ENCODE measurements at places on chromosomes 6 and 20.

DNA sequence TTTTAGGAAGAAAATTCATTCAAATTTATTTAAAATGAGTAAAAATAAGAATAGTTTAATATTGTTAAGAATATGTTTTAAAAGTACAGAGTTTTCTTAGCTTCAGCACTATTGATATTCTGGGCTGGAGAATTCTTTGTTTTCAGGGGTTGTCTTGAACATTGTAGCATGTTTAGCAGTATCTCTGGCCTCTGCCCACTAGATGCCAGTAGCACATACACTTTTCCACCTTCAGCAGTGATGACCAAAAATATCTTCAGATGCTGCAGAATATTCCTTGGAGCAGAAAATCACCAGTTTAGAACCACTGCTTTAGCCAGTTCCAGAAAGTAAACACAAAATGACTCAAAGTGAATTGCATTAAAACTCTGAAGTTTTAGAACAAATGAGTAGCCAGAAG is 19.4 kb upstream of the SDHAF4 start:
- no peak for DNase-seq

DNA sequence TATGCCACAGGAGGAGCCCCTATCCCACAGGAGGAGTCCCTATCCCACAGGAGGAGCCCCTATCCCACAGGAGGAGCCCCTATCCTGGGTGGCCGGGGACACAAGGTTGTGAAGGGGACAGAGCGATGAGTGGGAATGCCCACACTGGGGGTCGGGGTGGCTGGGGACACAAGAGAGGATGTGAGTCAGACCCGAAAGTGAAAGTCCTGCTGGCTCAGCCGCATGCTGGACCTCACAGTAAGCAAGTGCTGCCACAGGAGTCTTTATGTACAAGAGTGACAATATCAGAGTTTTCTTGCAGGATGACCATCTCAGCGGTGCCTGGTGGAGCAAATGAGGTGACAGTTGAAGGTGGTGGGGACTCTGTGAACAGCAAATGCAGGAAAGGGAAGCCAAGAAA is 93.7 kb downstream of the PSMB1 start:
- no peak for DNase-seq

- DNase-seq: no peak
Observed at GRCh38 chr6:1442929-1443328, 53.6 kb downstream of the FOXF2 start.

DNA sequence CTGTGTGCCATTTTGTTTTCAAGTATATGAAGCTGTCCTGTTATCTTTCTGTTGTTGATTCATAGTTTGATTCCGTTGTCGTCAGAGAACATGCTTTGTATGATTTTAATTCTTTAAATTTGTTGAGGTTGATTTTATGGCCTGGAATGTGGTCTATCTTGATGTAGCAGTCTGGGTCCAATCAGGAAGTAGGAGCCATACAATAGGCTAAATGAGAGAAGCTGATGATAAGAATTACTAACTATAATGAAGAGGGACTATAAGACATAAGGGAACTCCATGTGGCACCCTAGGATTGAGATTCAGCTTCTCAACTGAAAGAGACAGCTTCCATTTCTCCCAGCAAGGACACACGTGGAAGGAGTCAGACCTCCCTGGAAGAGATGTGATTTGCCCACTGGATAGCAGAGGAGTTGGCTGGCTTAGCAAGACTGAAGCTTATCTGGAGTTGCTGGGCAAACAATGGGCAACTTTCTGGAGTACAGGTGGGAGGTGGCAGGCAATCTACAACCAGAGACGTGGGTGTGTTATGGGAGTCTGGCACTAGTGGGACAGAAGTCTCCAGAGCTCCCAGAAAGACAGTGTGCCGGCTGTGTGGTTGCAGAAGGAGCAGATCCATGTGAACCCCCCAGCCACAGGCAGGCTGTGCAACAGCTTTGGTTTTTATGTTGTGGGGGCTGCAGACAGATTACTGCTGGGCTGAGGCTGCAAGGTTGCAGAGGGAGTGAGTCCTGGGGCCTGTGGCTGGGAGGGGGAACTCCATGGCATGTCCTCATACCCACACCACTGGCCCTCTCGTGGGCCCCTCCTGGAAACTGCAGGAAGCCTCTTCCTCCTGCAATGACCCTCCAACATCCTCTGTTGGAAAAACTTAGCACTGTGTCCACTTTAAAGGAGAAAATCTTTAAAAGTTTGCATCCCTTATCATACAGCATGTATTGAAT is 7.1 kb downstream of the ZNF831 start:
- DNase-seq: no peak

DNA sequence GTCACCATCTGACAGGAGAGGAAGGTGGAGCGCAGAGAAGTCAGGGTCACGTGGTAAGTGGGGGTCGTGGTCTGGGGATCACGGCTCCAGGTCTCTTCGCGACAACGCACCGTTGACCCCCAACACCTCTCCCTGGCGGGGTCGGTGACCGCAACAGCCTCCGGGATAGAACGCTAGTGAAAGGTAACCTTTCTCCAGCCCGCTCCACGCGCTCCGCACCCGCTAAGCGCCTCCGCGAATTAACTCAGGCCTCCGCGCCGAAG is 600 bp upstream of the SYNJ2 start:
- no peak for DNase-seq

GRCh38 chr6:90978046-90978445 is 391.2 kb upstream of the MAP3K7 start:
- no peak for DNase-seq

GRCh38 chr6:159935065-159935464 is 33.8 kb upstream of the IGF2R start:
- DNase-seq: no peak

DNA sequence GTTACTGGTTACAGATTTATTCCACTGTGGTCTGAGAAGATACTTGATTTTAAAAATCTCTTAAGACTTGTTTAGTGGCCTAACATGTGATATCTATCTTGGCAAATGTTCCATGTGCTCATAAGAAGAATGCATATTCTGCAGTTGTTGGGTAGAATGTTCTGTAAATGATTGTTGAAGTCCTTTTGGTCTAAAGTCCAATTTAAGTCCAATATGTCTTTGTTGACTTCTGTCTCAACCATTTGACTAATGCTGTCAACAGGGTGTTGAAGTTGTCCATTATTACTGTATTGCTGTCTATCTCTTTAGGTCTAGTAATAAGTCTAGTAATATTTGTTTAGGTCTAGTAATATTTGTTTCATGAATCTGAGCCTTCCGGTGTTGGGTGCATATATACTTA is 387.8 kb upstream of the RUNX2 start:
- no peak for DNase-seq
